ENCODE measurements at places on chromosomes 2 and 18. TPM values are rescaled to one million over a fixed set of nuclear protein-coding genes. Genes with fewer than 3 reads are reported as not detected.

GRCh38 chr2:42054714-42055430, 7.1 kb downstream of the PKDCC start:
- H3K4me3 ChIP-seq = no peak overlapping the region
- H3K27ac ChIP-seq = peak overlapping the region; percentile 96
- H3K27me3 ChIP-seq = no peaks in the 10 kb centered on the region
- peaks cover 5% of the 10 kb centered on the region for H3K4me1 ChIP-seq
- DNase-seq = no peak
- no peaks in the 10 kb centered on the region for H3K36me3 ChIP-seq

GRCh38 chr2:170481201-170481600, 233.9 kb upstream of the SP5 start:
- H3K4me3 ChIP-seq = no peak overlapping the region
- no peaks in the 10 kb centered on the region for H3K27me3 ChIP-seq
- no peak for DNase-seq
- no peaks in the 10 kb centered on the region for H3K4me1 ChIP-seq

DNA sequence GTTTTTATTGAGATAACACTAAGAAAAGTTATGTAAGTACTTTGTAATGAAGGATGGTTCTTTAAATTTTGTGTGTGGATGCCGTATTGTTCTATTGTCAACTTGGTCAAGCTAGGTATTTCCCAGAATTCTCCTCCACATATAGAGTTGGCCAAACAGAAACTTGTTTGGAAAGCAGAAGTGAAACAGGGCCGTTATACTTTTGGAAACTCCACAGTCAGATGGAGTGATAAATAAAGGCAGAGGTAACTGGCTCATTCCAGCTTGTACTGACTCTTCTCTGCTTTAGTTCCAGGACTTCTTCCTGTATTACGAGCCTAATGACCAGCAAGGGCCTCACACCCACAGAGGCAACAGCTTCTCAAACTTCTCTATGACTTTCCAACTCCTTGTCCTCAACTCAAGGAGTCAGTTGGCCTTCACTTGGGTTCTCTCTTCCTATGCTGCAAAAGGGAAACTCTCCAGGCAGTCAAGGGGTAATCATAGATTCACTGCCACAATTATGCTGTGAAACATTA, 16.4 kb upstream of the STARD7 start:
- no peaks in the 10 kb centered on the region for H3K36me3 ChIP-seq
- H3K27me3 ChIP-seq = no peaks in the 10 kb centered on the region
- no peak overlapping the region for H3K27ac ChIP-seq
- H3K4me3 ChIP-seq = no peak overlapping the region
- DNase-seq = no peak
- no peaks in the 10 kb centered on the region for H3K4me1 ChIP-seq

DNA sequence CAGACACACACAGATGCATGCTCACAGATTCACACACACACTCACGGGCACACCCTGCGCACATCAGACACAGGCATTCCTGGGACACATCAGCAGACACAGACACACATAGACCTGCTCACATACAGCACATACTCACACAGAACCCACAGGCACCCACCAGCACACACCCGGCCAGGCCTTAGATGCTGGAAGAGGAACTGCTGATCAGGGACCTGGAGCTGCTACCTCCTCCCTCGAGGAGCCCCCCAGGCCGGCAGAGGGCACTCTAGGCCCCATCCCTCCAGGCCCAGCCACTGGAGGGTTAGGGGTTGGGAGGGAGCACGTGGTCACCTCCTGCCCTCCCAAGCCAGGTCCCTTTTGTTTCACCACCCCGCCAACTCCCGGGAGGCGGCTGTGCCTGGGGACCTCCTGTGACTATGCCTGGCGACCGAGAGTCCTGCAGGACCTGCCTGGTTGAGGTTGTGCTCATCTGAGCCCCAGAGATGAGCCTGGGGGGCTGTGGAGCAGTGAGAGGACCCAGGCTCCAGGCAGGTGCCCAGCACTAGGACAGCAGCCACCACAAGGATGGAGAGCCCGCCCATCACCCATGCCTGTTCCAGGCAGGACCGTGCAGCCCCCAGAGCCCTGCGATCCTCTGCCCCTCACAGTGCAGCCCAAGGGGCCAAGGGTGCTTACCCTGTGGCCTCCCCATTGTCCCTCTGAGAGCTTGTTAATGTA, 21.0 kb upstream of the PTMA start:
- H3K27me3 ChIP-seq = no peaks in the 10 kb centered on the region
- DNase-seq = peak; percentile 58
- H3K36me3 ChIP-seq = no peaks in the 10 kb centered on the region
- no peak overlapping the region for H3K4me3 ChIP-seq
- H3K27ac ChIP-seq = no peak overlapping the region

DNA sequence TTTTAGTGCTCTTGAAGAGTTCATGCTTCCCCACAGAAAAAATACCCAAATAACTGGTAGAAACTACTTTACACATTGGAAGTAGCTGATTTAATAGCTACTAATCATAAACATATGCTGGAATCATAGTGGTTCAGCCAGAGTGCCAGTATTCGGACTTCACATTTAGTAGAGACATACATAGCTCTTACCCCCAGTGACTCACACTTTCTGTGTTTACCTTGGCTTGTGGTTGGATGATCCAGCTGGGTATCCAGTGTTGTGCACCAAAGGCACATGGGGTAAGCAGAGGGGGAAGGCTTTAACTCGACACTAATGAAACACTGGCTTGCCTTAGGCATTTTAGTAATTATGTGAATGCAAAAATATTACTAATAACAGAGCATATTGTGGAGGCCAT, 18.1 kb downstream of the ARHGAP28 start:
- H3K4me3 ChIP-seq = no peak overlapping the region
- H3K4me1 ChIP-seq = no peaks in the 10 kb centered on the region
- H3K27ac ChIP-seq = no peak overlapping the region
- H3K27me3 ChIP-seq = no peaks in the 10 kb centered on the region

The POTEJ gene
- total RNA-seq = not detected

DNA sequence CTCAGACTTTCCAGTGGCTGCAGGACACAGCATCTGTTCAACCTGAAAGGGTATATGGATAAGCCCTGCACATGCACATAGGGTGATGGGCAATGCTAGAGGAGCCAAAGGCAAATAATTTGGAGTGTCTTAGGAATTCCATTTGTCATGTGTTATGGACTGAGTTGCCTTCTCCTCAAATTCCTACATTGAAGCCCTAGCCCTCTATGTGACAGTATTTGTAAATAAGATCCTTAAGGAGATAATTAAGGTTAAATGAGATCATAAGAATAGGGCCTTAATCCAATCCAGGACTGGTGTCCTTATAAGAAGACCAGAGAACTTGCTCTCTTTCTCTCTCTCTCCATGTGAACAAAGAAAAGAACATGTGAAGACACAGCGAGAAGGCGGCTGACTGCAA, 42.9 kb upstream of the CREG2 start:
- no peak overlapping the region for H3K4me3 ChIP-seq
- H3K27ac ChIP-seq = no peak overlapping the region
- H3K4me1 ChIP-seq = no peaks in the 10 kb centered on the region
- H3K36me3 ChIP-seq = no peaks in the 10 kb centered on the region

- no peaks in the 10 kb centered on the region for H3K36me3 ChIP-seq
- no peak overlapping the region for H3K4me3 ChIP-seq
- no peaks in the 10 kb centered on the region for H3K4me1 ChIP-seq
Measured at GRCh38 chr2:20532634-20533437, 86.0 kb downstream of the RHOB start.

GRCh38 chr2:144509001-144509878, 10.7 kb downstream of the ZEB2 start:
- H3K4me3 ChIP-seq = peak overlapping the region; percentile 15
- no peaks in the 10 kb centered on the region for H3K27me3 ChIP-seq
- no peaks in the 10 kb centered on the region for H3K36me3 ChIP-seq
- no peak for DNase-seq
- peak overlapping the region; percentile 95 for H3K27ac ChIP-seq
- no peaks in the 10 kb centered on the region for H3K4me1 ChIP-seq

- peaks cover 29% of the 10 kb centered on the region for H3K4me1 ChIP-seq
- H3K27me3 ChIP-seq = no peaks in the 10 kb centered on the region
- no peak for DNase-seq
- H3K4me3 ChIP-seq = no peak overlapping the region
- H3K27ac ChIP-seq = peak overlapping the region; percentile 100
Measured at GRCh38 chr2:207144173-207144785, 21.5 kb downstream of the KLF7 start.

- H3K36me3 ChIP-seq = no peaks in the 10 kb centered on the region
- peaks cover 18% of the 10 kb centered on the region for H3K4me1 ChIP-seq
- H3K4me3 ChIP-seq = no peak overlapping the region
- peak overlapping the region; percentile 82 for H3K27ac ChIP-seq
- peak; percentile 81 for DNase-seq
Measured at GRCh38 chr2:217835931-217836891, 166.6 kb downstream of the TNS1 start.

DNA sequence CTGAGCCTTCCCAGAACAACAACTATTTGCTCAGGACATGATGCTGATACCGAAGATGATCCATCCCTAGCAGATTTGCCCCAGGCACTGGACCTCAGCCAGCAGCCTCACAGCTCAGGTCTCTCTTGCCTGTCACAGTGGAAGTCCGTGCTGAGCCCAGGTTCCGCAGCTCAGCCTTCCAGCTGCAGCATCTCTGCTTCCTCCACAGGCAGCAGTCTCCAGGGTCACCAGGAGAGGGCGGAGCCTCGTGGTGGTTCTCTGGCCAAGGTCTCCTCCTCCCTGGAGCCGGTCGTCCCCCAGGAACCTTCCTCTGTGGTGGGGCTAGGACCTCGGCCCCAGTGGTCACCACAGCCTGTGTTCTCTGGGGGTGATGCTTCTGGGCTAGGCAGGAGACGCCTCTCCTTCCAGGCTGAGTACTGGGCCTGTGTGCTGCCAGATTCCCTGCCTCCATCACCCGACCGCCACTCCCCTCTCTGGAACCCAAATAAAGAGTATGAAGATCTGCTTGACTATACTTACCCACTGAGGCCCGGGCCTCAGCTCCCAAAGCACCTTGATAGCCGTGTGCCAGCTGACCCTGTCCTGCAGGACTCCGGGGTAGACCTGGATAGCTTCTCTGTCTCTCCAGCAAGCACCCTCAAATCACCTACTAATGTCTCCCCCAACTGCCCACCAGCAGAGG, 15.4 kb downstream of the CEP68 start:
- H3K4me1 ChIP-seq = peaks cover 19% of the 10 kb centered on the region
- H3K27ac ChIP-seq = peak overlapping the region; percentile 77
- no peak for DNase-seq
- no peaks in the 10 kb centered on the region for H3K27me3 ChIP-seq
- no peaks in the 10 kb centered on the region for H3K36me3 ChIP-seq

DNA sequence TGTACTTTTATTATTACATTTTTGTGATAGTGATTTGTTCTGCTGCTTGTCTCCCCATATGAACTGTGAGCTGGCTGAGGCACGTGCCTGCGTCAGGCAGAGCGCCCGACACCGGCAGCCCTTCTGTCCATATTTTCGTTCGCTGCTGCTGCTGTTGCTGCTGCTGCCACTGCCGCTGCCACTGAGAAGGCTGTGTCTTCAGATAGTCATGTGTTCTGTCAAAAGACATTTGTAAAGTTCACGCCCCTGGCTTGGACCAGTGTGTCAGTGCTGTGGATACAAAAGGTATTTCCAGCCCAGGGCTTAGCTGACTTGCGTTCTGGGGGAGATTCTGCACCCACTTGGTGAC, 47.0 kb downstream of the TWIST2 start:
- DNase-seq = no peak
- H3K27ac ChIP-seq = peak overlapping the region; percentile 57
- no peaks in the 10 kb centered on the region for H3K36me3 ChIP-seq

The METAP1D gene
- 20.2 TPM for total RNA-seq

- no peaks in the 10 kb centered on the region for H3K36me3 ChIP-seq
- no peaks in the 10 kb centered on the region for H3K27me3 ChIP-seq
- DNase-seq = no peak
- no peaks in the 10 kb centered on the region for H3K4me1 ChIP-seq
- no peak overlapping the region for H3K27ac ChIP-seq
Measured at GRCh38 chr2:8059255-8059654, 622.6 kb upstream of the ID2 start.

- H3K4me3 ChIP-seq = no peak overlapping the region
- H3K27me3 ChIP-seq = no peaks in the 10 kb centered on the region
- no peaks in the 10 kb centered on the region for H3K4me1 ChIP-seq
- DNase-seq = no peak
- H3K27ac ChIP-seq = no peak overlapping the region
- H3K36me3 ChIP-seq = no peaks in the 10 kb centered on the region
Measured at GRCh38 chr2:33518929-33519328, 42.5 kb downstream of the RASGRP3 start.

The CLEC4F gene
- total RNA-seq = 5.0 TPM

GRCh38 chr2:134836986-134837385, 1.4 kb upstream of the ACMSD start:
- no peaks in the 10 kb centered on the region for H3K27me3 ChIP-seq
- DNase-seq = no peak
- no peak overlapping the region for H3K4me3 ChIP-seq
- H3K36me3 ChIP-seq = no peaks in the 10 kb centered on the region

The MOGAT1 gene
- not detected for total RNA-seq

- H3K36me3 ChIP-seq = no peaks in the 10 kb centered on the region
- no peak overlapping the region for H3K4me3 ChIP-seq
- H3K27ac ChIP-seq = no peak overlapping the region
- H3K27me3 ChIP-seq = no peaks in the 10 kb centered on the region
Measured at GRCh38 chr2:58130238-58130637, 83.6 kb downstream of the VRK2 start.

The GAREM1 gene
- 1.5 TPM for total RNA-seq

- no peak overlapping the region for H3K27ac ChIP-seq
- H3K36me3 ChIP-seq = no peaks in the 10 kb centered on the region
- DNase-seq = no peak
Measured at GRCh38 chr2:21467910-21468309, 344.1 kb downstream of the TDRD15 start.

The TSPYL6 gene
- not detected for total RNA-seq

The DSG2 gene
- total RNA-seq = 8.2 TPM

- no peak overlapping the region for H3K4me3 ChIP-seq
- DNase-seq = no peak
- no peaks in the 10 kb centered on the region for H3K36me3 ChIP-seq
- no peaks in the 10 kb centered on the region for H3K4me1 ChIP-seq
Measured at GRCh38 chr18:70158992-70159717, 46.3 kb downstream of the RTTN start.

The NT5DC4 gene
- not detected for total RNA-seq

The CARF gene
- 25.7 TPM for total RNA-seq

The REG3G gene
- 0.35 TPM for total RNA-seq
